Iris pigment epithelial cell (primary cell): ENCODE measurements at places on chromosomes 11 and 22.
A peak's percentile ranks its signal among the peaks of the same experiment; 100 is the strongest.

- no peak for DNase-seq
These were observed 3.7 kb downstream of the RAC2 start for GRCh38 chr22:37240240-37240940.

DNA sequence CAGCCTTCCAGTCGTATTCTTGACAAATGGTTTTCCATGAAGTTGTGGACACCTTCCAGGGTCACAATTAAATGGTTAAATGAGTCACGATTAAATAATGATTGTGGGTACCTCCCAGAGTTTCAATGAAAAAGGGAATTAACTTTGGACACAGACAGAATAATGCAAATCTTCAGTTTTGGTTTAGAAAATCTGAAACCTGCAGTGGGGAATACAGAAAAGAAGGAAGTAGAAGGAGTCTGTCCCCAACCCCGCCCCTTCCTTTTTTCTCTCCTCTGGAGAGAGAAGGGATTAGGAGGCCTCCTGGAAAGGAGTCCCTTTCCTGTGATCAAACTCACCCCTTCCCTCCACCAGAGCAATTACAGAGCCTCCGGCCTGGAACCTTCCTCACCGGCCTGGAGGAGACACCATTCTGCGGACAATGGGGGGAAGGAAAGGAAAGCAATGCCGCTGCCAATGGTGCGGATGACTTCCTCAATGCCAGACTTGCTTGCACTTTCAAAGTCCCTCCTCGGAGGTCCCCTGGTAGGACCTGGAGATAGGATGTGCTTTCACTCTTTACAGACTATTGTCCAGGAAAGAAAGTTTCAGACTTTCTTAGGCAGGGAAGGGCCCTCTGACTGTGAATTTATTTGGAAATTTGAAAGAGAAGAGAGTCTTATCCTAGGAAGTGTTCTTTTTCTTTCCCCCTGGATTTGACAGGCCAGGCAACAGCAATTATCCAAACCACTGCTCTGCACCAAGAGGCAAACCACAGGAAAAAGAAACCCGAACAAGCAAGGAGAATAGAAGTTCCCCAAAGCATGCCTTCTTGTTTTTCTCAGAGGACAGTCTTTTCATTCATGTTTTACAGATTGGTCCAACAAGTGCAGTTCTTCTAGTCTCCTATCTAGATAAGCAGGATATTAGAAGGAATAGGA lies 86.8 kb downstream of the PTPRJ start:
- DNase-seq: no peak

- no peak for DNase-seq
These were observed 10.9 kb downstream of the TRIM22 start for GRCh38 chr11:5700421-5701054.

GRCh38 chr11:129639300-129639699 lies 176.3 kb upstream of the TMEM45B start:
- peak; percentile 99 for DNase-seq

DNA sequence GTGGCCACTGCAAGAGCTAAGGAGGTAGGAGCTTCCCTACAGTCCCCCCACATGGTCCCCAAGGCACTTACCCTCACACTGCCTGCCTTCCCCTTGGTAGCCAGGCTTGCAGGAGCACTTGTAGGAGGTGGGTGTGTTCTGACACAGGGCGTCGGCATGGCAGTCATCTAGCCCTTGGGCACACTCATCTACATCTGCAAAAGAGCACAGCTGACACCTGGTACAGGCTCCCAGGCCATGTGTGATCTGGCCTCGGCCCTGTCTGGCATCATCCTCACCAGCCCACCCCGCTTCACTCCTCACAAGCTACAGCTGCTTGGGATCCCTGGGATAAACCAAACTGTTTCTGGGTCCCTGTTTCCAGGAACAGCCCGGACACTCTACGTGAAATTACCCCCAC lies 1.8 kb downstream of the SCUBE2 start:
- DNase-seq: no peak

- DNase-seq: peak; percentile 62
These were observed 563 bp downstream of the BID start for GRCh38 chr22:17773606-17774205.

DNA sequence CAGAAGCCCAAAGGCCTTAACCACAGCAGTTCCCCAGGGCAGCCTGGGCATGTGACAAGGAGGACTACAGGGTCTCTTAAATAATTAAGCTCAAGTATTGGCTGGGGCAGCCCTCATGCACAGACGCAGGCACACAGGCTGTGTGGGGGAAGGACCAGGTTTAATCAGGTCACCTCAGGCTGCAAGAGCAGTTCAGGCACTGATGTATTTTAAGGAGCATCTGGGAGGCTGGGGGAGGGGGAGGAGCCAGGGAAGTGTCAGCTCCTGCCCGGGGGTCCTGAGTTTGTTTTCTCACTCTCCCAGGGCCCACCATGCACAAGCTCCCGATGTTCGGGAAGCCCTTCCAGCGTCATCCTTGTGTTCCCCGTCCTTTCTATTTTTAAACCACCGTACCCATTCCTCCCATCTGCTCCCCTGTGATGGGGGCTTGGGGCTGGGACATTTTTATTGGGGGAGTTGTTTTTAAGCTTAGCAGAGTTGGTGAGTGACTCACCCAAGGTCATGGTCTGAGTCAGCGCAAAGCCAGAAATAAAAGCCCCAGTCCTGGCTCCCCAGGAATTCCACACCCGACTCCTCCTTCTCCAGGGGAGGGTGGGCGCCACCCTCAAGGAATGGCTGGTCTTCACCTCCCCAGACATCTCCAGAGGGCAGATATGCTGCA lies 2.4 kb downstream of the CSDC2 start:
- peak; percentile 78 for DNase-seq

DNA sequence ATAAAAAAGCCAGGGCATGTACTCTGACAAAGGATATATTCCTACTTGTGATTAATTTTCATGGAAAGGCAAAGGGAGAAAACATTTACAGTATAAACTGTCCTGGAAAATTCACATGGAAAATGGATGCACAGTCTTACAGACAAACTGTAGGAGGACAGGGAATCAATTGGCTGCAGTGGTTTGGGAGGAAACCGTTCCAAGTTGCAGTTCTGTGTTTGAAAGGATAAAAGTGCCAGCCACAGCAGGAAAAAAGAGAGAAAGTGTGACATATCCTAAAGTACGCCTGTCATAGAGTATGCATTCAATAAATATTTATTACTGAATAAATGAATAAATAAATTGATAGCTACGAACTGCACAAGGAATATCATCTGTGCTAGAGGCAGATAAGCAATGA lies 462.9 kb downstream of the RAB38 start:
- DNase-seq: no peak
